ENCODE measurements at places on chromosomes 5 and 9.

GRCh38 chr5:154367101-154367500 is 78.7 kb upstream of the SAP30L start:
- no peak for DNase-seq

GRCh38 chr9:101995231-101995630 is 256.8 kb upstream of the GRIN3A start:
- DNase-seq: no peak

DNA sequence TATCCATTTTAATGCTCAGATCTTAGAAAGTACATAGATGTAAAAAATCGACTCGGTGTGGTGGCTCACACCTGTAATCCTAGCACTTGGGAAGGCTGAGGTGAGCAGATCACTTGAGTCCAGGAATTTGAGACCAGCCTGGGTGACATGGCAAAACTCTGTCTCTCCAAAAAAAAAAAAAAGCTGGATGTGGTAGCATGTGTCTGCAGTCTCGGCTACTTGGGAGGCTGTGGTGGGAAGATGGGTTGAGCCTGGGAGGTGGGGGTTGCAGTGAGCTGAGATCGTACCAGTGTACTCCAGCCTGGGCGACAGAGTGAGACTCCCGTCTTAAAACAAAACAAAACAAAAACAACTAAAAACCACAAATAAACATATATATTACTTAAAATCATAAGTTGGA is 61.4 kb downstream of the RASA1 start:
- DNase-seq: no peak

DNA sequence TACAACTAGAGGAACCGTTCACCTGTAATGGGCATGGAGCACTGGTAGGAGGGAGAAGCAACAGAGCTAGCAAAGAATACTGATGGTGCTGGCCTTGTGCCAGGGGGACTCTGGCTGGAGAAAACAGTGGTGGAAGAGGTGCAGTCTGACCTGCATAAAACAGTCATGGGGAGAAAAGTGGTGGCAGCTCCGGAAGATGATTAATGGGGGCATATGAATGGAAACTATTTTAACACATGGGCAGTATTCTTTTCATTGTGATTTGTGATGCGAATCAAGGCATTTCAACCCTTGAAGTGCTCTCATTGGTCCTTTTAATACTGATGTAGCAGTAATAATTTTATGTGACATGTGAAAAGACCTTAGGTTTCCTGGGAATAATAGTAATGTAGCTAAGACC is 219.6 kb downstream of the ADAMTS6 start:
- no peak for DNase-seq

- DNase-seq: no peak
Observed at GRCh38 chr5:33701251-33701650, 190.5 kb downstream of the ADAMTS12 start.

GRCh38 chr5:142527234-142527633 is 158.7 kb downstream of the FGF1 start:
- DNase-seq: no peak

GRCh38 chr5:112419986-112420864 is 1.1 kb upstream of the EPB41L4A start:
- DNase-seq: peak; percentile 36

GRCh38 chr5:142445266-142445665 is 120.4 kb upstream of the SPRY4 start:
- DNase-seq: no peak

GRCh38 chr5:14112998-14113652 is 30.0 kb upstream of the TRIO start:
- no peak for DNase-seq

- DNase-seq: peak; percentile 7
Observed at GRCh38 chr9:34125681-34126206, 754 bp downstream of the DCAF12 start.

DNA sequence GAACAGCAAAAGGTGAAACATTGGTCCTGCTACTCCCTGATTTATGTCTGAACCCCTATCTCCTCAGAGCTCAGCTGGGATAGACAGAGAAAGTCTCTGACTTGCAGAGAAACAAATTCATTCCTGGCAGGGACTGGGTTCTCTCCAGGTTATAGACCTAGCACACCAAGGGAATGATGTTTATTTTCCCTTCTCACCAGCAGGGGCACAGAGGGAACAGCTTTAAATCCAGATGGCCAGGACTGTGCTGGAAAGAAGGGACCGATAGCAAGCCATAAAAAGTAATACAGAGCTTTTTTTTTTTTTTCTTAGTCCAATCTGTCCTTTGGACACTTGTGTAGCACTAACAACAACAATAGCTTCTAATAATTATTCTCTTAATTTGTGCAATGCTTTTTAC is 141.1 kb upstream of the C9orf72 start:
- no peak for DNase-seq

- DNase-seq: no peak
Observed at GRCh38 chr9:101093620-101094019, 65.1 kb downstream of the PLPPR1 start.

Measured in CD4-positive, alpha-beta T cell treated with Interleukin-17A for 1 hour (primary cell).